ENCODE measurements at places on chromosomes 5 and 9.

- no peak for DNase-seq
Observed at GRCh38 chr5:156981481-156981880, 18.5 kb upstream of the TIMD4 start.

DNA sequence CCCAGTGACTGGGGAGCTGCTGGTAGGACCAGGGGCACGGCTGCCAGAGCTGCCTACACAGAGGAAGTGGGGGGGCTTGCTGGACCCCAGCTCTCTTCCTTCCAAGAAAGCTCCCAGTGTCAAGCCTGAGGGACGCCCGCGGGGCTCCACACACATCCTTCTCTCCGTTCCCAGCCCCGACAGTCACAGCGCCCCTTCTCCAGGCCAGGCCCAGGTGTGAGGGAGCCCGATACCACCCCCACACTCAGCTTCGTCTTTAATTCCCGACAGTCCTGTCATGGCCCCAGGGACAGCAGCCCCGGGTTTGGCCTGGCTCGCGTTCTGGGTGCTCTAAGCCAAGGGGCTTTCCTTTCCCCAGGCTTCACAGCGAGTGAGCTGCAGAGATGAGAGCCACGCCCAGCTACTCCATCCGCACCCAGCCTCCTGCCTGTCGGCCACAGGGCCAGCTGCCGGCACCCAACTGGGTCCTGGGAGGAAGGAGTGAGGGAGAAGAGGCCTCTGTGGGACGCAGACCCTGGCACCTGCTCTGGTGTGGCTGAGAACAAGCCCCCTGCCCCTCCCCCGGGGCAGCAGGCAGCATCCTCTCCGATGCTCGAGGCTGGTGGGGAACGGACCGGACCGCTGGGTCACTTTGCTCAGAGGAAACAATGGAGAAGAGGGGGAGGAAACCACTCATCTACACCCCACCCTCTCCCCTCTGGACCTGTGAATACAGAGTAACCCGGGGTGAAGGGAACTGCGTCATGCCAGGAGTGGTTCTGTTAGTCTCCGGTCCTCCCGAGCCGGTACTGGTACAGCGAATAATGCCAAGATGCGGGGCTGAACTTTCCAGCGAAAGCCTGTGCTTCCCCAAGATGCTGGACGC lies 53.9 kb upstream of the PHYKPL start:
- no peak for DNase-seq

- no peak for DNase-seq
Observed at GRCh38 chr5:157606046-157606445, 30.5 kb upstream of the ADAM19 start.

- no peak for DNase-seq
Observed at GRCh38 chr5:168261227-168261571, 30.2 kb upstream of the WWC1 start.

DNA sequence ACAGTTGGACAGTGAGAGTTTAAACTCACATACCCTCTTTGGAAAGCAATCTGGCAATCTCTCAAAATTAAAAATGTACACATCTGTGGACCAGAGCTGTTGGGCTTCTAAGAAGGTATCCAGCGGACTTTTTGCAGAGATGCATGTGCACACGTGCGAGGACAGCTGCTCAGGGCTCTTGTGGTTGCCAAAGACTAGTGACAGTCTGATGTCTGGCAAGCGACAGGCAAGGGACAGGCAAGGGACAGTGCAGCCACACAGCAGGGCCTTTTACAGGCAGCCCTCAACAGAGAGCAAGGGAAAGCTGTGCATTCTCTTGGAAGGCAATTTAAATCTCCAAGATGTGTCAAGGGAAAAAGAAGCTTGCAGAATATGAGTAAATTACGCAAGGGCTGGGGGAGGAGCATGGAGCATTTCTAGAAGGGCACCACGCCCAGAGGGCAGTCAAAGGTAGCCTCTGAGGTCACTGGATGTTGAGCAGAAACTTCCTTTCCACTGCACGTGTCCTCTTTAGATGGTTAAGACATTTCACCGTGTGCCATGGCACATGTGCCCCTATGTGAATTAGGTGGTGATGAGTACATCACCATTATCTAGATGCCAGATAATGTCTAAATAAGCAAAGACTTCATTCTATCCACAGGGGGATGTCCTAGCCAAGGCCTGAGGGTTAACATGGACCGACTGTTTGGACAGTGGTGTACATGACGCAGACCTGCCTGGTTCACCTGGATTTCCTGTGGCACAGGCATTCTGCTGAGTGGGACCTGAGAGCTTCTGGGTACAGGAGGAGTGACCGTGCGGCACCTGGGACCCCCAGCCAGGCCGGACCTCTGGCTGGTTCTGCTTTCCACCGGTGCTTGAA lies 9.1 kb downstream of the GFPT2 start:
- peak; percentile 70 for DNase-seq

- DNase-seq, result no peak
Observed at GRCh38 chr9:20495098-20495497, 127.2 kb downstream of the MLLT3 start.

Data from GM03348 (cell line).